ENCODE measurements at places on chromosomes 2 and 18.

GRCh38 chr18:13726972-13727331, 479 bp downstream of the RNMT start:
- peak; percentile 15 for DNase-seq

DNA sequence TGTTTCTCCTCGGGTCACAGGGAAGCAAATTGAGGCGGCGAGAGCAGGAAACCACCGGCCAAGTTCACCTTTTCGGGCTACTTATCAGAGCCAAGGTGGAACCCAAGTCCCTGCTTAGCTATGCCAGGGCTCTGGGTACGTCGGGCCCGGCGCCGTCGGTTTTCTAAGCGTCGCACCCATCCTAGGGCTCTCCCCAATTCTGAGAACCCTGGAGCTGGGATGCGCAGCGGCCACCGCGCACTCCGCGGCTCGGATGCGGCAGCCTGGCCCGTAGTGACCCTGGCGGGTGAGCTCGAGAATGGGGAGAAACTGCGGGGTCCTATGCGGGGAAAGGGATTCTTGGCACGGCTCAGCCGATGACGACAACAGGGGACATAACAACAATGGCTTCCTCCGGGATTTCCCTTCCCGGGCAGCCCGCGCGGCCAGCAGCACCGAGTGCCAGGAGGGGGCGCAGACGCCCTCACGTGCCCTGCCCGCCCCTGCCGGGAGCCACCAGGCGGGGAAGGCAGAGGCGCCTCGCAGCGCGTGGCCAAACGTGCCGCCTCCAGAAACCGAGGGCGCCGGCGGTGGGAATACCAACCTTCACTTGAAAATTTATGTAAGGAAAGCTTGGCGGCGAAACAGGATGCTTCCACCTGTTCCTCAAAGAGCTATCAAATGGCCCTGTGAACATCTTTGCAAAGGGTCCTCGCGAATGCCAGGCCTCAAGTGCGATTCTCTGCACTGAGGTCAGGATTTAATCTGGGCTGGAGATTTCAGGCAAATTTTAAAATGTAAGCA, 2.1 kb upstream of the SLC30A3 start:
- DNase-seq = peak; percentile 39

DNA sequence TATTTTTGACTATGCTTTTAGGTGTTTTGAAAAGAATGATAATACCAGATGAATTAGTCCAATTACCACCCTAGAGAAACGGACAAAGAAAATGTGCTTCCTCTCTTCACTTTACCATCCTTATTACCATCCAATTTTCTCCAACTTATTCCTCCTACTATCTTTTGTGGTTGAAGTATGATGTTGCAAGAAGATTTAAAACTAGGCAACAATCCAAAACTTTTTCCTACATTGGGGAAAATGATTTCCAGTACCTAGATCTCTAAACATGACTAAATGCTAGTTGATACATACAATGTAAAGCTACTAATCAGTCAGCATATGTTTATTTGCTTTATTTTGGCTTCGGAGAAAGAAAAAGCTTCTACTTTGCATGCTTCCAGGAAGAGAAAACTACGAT, 355.0 kb upstream of the LYPD1 start:
- no peak for DNase-seq

- DNase-seq = no peak
Measured at GRCh38 chr18:48227206-48227605, 182.0 kb downstream of the ZBTB7C start.

DNA sequence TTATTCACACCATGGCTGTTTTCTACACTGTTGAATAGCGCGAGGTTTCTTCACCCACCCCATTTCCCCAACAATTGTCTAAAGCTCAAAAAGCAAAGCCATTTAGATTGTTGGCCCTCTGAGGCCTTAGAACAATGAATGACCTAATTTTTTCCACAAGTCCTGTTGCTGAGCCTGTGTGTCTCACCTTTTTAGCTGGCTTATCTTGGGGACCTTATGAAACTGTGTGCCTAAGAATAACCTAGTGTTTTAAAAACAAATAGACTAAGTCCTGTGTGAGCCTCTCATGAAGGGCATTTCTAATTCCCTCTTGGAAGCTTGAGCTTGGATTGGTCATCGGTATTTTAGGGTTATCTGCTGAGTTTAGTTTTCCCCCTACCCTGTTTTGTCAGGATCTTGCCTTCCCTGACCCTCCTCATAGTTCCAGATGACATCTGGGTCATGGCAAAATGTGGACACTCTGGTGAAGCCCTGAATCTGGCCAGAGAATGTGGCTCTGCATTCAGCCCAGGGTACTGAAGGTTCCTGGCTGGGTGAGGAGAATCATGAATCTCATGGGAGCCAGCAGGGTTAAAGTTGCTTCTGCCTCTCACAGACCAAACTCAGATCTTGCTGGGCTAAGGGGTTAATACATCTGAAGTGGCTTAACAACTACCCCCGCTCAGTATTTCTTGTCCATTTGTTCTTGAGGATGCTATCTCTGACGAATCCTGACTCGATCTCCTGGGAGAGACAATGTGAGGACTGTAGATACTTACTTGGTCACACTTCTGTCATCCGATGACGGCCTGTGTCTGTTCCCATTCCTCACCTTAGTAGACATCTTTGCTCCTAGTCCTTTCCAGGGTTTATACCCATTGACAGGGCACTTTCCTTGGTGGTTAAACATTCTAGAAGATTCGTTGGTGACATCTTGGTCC, 104.2 kb upstream of the MAP4K3 start:
- DNase-seq = no peak

DNA sequence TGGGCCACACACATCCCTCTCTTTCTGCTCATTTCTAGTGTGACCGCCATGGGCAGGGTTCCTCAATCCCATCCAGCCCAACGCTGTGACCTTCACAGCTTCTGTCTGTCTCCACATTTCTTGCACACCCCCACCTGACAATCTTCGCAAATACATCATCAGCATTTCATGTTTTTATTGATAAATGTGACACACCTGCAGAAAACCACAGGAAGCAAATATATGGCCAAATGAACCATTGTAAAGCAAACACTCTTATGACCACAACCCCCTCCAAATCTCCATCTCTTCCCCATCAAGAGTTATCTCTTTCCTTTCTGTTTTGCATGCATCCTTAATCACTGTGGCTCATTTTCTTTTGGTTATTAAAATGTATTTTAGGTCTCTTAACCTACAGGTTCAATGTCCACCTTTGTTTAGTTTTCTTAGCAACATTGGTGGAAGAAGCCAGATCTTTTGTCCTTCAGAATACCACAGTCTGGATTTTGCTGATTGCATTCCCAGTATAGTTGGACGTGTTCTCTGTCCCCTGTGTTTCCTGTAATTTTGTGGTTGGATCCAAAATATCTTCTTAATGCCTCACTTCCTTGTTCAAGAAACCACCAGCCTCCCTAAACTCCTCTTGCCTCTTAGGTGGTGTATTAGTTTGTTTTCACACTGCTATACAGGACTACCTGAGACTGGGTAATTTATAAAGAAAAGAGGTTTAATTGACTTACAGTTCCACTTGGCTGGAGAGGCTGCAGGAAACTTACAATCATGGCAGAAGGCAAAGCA, 9.8 kb upstream of the NCK2 start:
- DNase-seq = no peak

DNA sequence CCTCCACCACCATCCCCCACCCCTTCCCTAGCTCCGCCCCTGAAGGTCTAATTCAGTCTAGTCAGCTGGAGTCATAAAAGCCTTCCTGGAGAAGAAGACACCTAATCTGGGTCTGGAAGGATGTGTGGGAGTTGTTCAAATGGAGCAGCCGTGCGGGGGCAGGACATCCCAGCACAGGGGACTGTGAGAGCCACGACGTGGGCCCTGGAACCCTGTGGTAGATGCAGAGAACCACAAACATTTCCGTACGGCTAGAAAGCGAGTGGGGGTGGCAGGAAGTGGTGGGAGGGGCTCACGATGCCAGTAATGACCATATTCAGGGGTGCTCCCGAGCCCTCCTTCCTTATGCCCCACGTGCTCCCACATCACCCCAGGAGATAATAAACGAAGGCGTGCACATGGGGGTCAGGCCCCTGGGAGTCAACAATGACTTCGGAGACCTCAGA, 20.9 kb upstream of the COL6A3 start:
- DNase-seq = peak; percentile 87
